ENCODE measurements at places on chromosomes 3 and 15.

- DNase-seq = no peak
These were observed 112.9 kb downstream of the ADCY5 start for GRCh38 chr3:123336001-123336400.

- DNase-seq = no peak
These were observed 471.2 kb upstream of the CCDC54 start for GRCh38 chr3:106906074-106906473.

DNA sequence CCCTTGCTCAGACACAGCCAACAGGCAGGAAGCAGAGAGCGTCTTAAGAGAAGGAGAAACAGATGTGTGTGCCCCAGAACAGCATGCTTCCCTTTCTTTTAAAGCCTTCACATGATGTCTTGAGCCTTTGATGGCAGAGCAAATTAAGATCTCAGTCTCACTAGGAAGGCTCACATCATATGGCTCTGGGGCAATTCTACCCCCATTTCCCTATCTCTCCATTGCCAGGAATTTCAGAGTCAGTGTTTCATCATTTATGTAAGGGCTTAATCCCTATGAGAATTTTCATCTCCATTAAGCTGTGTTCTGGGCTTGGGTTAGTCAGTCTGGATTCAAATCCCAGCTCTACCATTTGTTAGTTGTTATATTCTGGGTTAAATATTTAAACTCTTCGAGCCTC is 41.4 kb upstream of the GLCE start:
- DNase-seq = no peak

- no peak for DNase-seq
These were observed 317.7 kb upstream of the TPRG1 start for GRCh38 chr3:188853856-188854771.

Data from activated T-cell treated with anti-CD3 and anti-CD28 coated beads, Interleukin-2, amount 50 U/mL, for 48 hours (primary cell).